NCI-H524 treated with DMSO at 0.1 percent for 48 hours (cell line): ENCODE measurements at places on chromosomes 11 and 22.

GRCh38 chr11:63747011-63747410 lies 21.6 kb downstream of the ZFTA start:
- DNase-seq = no peak

- DNase-seq = no peak
Measured at GRCh38 chr11:33687733-33688479, 12.7 kb downstream of the C11orf91 start.

GRCh38 chr22:46031557-46031956 lies 54.6 kb upstream of the WNT7B start:
- DNase-seq = no peak

- DNase-seq = no peak
Measured at GRCh38 chr11:20604295-20604803, 4.9 kb downstream of the SLC6A5 start.
